CD8-positive, alpha-beta memory T cell (primary cell): ENCODE measurements at places on chromosomes 1 and 21. TPM values are rescaled to one million over a fixed set of nuclear protein-coding genes. Genes with fewer than 3 reads are reported as not detected.

- no peak for DNase-seq
These were observed 56.9 kb upstream of the TMPRSS2 start for GRCh38 chr21:41564871-41565274.

DNA sequence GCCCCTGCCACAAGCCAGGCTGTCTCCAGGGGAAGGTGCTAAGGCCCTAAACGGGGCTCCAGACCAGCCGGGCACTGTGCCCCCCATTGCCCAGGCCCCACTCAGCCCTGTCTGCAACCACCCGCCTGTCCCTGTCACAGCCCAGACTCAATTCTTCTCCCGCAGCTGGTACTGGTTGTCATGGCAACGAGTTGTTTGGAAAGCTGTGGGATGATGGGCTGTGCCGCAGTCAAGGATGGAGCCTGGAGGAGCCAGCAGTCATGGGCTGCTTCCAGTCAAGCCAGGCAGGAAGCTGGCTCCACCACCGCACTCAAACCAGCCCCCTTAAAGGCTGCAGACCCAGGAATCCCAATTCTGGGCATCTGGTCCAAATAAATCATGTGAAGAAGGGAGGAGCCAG is 4.2 kb downstream of the SPOCD1 start:
- no peak for DNase-seq

- no peak for DNase-seq
These were observed 40.6 kb downstream of the PDC start for GRCh38 chr1:186420311-186420710.

- no peak for DNase-seq
These were observed 774 bp upstream of the ABL2 start for GRCh38 chr1:179230251-179230650.

DNA sequence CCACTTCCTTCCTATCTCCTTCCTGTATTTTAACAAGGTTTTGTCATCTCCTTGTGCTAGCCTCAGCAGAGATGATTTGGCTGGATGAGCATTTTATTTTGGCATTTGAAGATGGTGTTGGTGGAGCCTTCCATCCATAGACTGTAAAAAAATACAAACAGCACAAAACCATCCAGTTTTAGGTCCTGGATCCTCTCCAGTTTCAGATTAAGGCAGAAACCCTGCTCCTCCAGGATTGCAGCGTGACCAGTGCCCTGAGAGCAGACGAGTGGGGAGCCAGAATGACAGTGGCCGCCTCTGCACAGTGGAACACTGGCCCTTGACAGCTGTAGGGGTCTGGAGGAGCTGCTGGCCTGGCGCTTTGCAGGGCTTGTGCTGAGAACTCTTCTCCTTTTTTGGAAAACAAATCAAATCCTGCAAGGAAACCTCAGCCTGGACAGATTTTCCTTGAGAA is 72.2 kb upstream of the GADD45A start:
- no peak for DNase-seq

DNA sequence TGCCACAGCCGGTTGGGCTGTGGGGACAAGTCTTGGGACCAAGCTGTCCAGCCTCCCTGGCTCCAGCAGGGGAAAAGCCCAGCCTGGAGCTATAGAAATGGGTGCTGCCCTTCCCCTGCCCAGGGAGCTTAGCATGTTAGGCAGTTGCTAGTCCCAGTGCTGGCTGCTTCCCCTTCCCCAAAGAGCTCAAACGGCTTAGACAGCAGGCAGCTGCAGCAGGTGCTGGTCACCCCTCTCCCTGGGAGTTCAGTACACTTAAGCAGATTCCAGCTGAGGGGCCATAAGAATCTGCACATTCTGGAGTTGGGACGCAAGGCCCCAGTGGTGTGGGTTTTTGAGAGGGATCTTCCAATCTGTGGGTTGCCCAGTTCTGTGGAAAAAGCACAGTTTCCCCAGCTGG is 11.1 kb upstream of the REG4 start:
- DNase-seq = no peak

GRCh38 chr1:62180639-62181038 is 14.0 kb upstream of the L1TD1 start:
- no peak for DNase-seq

DNA sequence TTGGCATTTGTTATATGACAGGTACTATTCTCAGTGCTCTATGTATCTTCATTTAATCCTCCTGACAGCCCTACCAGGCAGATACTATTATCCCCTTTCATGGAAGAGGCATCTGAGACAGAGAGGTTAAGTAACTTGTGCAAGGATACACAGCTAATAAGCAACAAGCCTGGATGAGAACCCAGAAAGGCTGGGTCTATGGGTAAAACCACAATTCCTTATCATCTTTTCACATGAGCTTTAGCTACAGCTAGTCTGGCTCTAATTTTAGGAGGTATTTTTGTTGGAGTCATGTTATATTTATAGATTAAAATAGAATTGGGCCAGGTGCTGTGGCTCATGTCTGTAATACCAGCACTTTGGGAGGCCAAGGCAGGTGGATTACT is 27.7 kb downstream of the DNTTIP2 start:
- DNase-seq = no peak

DNA sequence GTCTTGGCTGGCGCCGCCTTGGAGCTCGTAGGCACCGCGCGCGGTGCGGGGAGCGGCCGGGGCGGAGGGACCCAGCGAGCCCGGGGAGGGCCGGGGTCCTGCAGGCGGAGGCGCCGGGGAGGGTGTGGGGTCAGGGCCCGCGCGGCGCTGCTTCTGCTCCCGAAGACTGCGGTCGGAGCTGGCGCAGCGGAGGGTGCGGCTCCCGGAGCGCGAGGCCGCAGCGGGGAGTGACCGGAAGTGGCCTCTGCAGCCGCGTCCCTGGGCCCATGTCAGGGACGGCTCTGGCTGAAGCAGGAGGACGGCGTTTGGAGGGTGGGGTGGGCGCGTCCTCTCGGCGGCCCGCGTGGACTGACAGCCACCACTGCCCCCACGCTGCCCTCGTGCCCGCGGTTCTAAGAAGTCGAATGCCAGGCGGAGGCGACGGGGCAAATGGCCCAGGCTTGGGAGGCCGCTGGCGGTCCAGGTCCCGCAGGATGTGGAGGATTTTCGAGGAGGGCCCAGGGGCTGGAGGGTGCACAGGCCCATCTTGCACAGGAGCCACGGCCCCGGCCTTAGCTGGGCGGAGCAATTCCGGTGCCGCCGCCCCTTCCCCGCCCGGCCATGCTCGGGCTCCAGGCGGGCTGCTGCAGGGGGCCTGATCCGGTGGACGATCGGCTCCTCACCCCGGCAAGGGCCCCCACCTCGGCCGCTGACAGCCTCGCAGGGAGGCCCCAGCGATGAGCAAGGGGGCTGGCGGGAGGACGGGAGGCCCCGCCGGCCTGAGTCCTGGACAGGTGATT is 7.7 kb upstream of the ZNF669 start:
- DNase-seq = no peak

GRCh38 chr21:45836268-45836655 is 145.3 kb upstream of the COL6A1 start:
- no peak for DNase-seq

Gene PRAMEF25
- total RNA-seq = not detected

Gene RPS6KA1
- total RNA-seq = 187 TPM

Gene HSD11B1
- 0.80 TPM for total RNA-seq

Gene ADAMTS4
- total RNA-seq = 0.37 TPM
